COR-L47 (cell line): ENCODE measurements at places on chromosomes 7 and 10.
A peak's percentile ranks its signal among the peaks of the same experiment; 100 is the strongest.

- no peak for DNase-seq
These were observed 117.7 kb downstream of the APBB1IP start for GRCh38 chr10:26555719-26556368.

GRCh38 chr10:78756604-78757343 is 312.0 kb upstream of the ZMIZ1 start:
- no peak for DNase-seq

DNA sequence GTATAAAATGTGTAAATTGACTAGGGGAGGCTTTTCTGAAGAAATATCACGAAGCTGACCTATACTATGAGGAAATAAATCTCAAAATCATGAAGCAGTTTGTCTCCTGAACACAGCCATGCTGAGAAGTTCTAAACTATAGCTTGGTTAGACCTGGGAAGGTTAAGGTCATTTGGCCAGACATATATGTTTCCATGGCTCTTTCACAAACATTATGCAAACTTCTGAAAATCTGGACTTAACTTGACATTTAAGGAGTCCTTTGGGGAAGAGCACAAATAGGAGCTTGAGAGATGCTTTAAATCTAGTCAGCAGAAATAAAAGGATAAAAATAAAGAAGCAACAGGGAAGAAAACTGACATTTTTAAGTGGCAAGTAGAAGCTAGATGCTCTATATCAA is 115.9 kb upstream of the MEOX2 start:
- DNase-seq: no peak

DNA sequence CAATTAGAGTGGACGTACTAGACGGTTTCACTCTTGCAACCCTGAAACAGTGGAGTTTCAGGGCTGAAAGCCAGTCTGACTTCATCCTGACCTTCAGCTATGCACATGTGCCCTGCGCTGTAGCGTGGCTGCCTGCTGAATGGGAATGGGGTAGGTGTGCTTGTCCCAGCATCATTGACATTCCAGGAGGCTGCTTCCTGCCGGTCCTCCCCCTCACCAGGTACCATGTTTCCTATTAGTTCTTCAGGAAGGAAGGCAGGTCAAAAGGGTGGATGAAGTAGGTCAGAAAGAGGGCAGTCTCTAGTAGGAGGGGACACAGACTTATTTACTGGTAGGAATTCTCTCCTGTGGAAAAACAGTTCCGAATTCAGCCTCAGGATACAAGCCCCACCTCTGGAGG is 551.8 kb upstream of the GALNT17 start:
- no peak for DNase-seq

- DNase-seq: no peak
These were observed 37.7 kb downstream of the CFAP58 start for GRCh38 chr10:104391150-104391968.

DNA sequence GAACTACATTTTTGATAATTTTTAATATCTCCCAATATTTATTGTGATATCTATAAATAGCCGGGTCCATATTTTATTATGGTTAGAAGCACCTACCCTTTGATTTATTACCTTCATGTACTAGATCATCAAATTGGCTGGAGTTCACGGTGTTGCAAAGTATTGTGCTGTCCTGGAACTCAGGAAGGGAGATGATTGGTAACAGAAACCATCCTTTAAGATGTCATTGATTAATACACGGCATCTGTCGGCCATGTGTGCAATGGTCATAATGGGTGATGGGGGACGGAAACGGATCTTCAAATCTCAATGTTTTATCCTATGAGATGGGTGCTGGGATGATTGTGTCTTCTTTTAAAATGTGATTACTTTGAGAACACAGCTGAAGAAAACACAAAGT is 157.0 kb downstream of the NEBL start:
- no peak for DNase-seq

- DNase-seq: no peak
These were observed 16.8 kb upstream of the RAMP3 start for GRCh38 chr7:45140827-45141226.

DNA sequence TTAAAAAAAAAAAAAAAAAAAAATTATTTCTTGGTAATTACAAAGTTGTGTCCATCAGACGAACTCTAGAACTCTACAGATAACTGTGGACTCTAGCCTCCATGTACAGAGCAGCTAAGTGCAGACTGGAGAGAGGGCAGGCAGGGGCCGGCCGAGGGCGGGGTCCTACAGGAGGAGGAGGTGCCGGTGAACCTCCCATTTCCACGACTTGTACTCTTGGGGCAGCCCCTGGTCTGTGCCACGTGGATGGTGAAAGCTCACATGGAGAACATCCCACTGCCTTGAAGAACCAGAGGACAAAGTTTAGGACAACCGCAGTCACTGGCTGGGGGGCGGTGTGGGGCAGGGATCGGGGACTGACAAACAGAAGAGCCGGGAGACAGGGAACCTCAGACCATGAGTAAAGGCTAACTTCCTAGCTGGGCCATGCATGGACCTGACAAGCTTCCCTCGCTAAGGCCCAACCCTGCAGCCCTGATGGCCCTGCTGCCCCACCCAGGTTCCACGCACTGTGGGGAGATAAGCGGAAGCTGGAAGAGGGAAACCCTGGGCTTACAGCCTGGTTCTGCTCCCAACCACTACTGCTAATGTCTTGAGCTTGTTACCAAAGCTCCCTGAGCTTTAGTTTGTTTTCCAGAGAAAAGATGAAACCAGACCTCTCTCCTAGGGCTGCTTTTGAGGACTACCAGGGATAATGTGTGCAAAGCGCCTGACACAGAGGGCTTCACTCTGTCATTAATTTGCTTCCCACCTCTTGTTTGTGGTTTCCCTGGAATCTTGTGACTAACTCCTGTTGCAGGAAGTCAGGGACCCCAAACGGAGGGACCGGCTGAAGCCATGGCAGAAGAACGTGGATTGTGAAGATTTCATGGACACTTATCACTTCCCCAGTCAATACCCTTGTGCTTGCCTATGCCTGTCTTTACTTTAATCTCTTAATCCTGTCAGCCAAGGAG is 16.1 kb upstream of the SEC61G start:
- no peak for DNase-seq

GRCh38 chr10:52105301-52105700 is 208.8 kb upstream of the DKK1 start:
- DNase-seq: no peak

DNA sequence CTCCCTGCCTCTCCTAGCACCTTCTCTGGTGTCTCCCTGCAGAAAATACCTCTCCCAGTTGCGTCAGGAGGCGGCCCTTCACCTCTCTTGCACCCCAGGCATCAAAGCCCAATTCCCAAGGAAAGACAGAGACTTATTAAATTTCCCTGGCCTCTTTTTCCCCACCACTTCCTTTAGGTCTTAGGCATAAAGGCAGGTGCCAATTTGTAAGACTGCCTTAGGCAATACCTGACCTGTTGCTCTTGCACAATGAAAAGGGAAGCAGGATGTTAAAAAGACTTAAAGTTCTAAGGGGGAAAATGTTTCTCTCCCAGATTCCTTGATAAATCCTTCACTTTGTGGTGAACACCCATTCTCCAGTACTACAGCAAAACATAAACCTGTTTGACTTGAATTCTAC is 186.7 kb downstream of the SLC25A13 start:
- DNase-seq: no peak

DNA sequence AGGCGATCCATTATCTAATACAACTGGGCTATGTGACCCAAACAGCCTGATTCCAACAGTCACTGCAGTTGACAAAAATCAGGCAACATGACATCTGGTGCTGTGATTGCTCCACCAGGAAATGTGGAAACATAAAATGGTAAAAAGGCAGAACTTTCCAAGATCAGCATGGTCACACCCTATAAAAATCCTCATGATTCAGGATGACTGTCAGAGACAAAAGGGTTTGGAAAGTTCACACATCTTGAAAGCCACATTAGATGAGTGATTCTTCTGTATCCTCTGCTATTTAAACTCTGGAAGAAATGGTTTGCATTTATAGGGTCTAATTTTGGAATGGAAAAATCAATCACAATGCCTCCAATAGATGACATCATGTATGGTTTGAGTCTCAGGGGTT is 662.6 kb upstream of the IGFBP3 start:
- no peak for DNase-seq

GRCh38 chr7:9407816-9408215 is 974.4 kb downstream of the NXPH1 start:
- no peak for DNase-seq

GRCh38 chr7:93728292-93728691 is 153.8 kb upstream of the CALCR start:
- DNase-seq: no peak

DNA sequence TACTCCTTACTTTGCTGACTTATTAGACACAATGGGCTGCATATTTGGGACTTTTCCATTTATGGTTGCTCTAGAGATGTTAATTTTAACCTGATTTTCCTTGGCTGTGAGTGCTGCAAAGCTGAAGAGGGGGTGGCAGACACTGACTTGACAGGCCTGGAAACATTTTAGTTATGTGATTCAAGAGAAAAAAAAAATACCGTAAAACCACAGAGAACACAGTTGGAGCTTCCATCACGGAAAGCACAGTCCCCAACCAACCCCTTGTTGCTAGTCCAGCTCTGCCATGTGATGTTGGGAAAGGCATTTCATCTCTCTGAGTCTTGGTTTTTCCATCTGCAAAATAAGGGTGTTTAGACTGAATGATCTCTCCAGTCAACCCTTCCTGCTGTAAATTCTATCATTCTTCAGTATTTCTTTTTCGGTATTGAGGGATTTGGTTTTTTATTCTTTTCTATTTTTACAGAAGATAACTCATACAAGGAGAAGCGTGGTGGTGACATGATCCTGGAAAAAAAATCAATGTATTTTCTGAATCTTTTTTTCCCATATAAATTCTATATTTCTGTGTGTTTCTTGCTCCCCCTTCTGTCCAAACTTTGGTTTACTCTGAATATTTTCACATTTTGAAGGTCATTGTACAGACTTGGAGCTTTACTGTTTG is 246.1 kb downstream of the REEP3 start:
- DNase-seq: peak; percentile 25

- no peak for DNase-seq
These were observed 90.1 kb downstream of the HIF1AN start for GRCh38 chr10:100625816-100626215.

- no peak for DNase-seq
These were observed 7.2 kb downstream of the DLX5 start for GRCh38 chr7:97017192-97018125.

- peak; percentile 28 for DNase-seq
These were observed 57.5 kb downstream of the CAMK2B start for GRCh38 chr7:44267719-44268421.

- DNase-seq: no peak
These were observed 12.2 kb downstream of the TAS2R16 start for GRCh38 chr7:122983261-122983660.

GRCh38 chr7:141407893-141408292 is 143.3 kb upstream of the AGK start:
- DNase-seq: no peak

- peak; percentile 20 for DNase-seq
These were observed at the start of gene DNAH11 for GRCh38 chr7:21542891-21543527. Gene DNAH11 (plus strand): TSS chr7:21543039. CDS start chr7:21543246, 207 bp downstream.

DNA sequence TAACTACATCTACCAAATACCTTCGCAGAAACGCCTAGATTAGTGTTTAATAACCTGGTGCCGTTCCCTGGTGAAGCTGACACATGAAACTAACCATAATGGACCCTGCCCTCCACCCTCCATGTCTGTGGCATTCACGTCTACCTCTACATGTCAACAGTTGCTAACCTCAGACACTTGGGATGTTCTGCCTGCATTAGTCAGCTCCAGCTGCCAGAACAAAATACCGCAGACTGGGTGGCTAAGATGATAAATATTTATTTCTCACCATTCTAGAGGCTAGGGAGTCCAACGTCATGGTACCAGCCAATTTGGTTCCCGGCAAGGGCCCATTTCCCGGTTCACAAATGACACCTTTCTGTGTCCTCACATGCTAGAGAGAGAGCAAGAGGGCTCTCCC is 118.5 kb upstream of the CHST15 start:
- no peak for DNase-seq

DNA sequence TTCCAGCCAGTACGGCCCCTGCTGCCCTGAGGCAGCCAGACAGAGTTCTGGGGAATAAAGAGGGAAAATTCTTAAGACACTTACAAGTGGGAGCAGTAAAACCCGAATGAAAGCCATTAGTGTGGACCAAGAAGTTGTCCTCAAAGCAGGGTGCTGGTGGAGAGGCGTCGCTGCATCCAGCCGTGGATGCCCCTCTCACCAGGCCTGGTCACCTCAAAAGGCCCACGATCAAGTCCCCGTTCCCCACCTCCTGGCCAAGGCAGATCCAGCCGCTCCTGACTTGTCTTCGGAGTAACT is 656 bp downstream of the VSTM4 start:
- no peak for DNase-seq

GRCh38 chr10:84047258-84048010 is 91.9 kb upstream of the GHITM start:
- DNase-seq: no peak

DNA sequence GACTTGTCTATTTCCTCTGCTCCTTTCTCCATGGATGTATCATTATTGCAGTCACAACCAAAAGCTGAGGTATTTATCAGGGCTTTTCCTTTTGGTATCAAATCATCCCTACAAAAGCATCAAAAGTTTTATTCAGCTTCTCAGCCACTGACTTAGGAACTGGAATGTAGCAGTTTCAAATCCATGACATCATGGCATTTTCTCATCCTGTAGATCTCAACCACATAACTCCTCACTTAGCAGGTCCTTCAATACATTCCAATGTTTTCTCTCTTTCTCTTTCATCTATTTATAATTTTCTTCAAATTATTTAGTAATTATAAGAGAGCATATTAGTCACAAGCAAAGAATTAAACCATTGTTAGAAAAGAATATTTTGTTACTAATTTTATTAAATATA is 537.4 kb upstream of the SORCS1 start:
- DNase-seq: no peak

DNA sequence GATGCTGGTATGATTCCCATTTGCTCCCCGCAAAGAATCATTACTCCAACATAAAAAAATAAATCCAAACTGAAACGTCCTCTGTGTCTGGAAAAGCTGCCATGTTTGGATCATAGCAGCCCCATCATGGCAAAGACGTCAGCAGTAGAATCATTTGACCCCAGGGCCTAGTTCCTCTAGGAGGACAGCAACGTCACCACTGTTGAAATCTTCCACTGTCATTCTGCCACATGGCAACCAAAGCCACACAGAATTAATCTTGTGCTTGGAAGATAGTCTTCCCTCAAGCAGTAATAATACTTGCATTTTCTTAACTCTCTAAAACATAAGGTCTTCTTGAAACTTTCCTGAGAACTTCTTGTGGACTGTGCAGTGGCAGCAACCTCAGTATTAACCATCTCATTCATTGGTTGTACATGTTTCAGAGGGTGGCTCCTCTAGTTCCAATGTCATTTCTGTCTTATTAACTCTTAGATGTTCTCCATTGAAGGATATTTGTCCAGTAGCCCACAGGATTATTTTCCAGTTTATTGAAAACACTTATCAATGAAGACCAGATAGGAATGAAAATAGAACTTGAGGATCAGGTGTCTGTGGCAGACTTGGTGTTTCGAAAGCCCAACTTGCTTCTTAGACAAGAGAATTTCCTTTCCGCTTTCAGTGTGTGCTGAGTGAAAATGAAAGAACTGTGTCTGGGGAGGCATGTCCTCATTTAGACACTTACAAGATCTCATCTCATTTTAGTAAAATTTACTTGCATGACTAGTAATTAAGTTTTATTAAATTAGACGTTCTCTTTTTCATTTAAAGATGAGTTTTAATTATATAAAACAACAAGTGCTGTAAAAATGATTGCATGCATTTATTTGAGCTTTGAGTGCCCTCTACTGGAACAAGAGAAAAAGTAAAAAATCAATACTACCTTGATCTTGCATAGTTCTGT is 28.9 kb upstream of the INHBA start:
- no peak for DNase-seq

GRCh38 chr10:80542053-80542452 is 4.4 kb downstream of the SH2D4B start:
- no peak for DNase-seq
